Stimulated activated CD4-positive, alpha-beta T cell treated with anti-CD3 and anti-CD28 coated beads, Interleukin-15, amount 100 ng/mL, for 48 hours (primary cell): ENCODE measurements at places on chromosomes 3 and 15.

DNA sequence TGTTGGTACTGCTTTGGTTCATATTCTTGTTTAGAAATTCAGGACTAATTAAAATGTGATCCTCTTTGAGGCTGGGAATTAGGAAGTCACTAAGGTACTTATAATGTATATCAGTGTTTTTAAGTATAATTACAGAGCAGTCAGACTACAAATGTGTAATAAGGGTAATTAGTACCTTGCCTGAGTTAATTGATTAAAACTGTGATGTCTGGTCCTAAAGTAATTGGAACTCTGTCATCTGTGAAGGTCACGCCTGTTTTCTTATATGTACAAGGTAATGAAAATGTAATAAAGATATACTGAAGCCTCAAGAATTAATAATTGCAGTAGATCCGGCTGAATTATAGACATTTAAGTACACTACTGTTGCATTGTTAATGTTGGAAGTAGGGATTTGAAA lies 32.8 kb downstream of the RIOX2 start:
- no peak for DNase-seq

GRCh38 chr3:178584722-178585380 lies 48.6 kb downstream of the KCNMB2 start:
- no peak for DNase-seq

GRCh38 chr3:166123088-166123487 lies 285.9 kb upstream of the BCHE start:
- no peak for DNase-seq

DNA sequence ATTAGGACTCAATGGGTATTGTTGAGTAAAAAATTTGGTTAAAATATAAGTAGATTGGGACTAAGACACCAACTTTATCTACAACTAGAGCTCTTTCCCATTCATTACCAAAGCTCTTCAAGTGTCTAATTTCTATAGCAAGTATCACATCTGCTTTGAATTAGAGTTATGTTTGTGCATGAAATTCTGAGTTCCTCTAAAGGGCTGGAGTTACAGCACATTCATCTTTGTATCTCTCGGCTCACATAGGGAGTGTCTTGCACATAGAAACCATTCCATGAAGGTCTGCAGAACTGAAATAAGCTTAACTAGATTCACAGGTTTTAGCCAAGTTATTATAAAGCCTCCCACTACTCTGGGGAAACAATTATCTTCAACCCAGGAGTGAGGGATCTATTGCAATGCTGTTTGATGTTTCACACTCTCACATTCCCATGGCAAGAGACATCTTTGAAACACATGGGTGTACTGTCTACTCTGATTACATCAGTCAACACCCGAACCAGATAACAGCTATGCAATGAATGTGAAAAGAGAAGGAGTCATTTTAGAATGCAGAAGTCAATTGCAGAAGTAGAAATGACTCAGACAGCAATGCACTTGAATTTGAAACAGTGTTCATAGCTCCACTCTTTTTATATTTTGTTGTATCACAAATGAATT lies 93.1 kb upstream of the KBTBD8 start:
- DNase-seq, result no peak

- DNase-seq, result no peak
Measured at GRCh38 chr3:115693868-115694267, 70.6 kb downstream of the GAP43 start.

DNA sequence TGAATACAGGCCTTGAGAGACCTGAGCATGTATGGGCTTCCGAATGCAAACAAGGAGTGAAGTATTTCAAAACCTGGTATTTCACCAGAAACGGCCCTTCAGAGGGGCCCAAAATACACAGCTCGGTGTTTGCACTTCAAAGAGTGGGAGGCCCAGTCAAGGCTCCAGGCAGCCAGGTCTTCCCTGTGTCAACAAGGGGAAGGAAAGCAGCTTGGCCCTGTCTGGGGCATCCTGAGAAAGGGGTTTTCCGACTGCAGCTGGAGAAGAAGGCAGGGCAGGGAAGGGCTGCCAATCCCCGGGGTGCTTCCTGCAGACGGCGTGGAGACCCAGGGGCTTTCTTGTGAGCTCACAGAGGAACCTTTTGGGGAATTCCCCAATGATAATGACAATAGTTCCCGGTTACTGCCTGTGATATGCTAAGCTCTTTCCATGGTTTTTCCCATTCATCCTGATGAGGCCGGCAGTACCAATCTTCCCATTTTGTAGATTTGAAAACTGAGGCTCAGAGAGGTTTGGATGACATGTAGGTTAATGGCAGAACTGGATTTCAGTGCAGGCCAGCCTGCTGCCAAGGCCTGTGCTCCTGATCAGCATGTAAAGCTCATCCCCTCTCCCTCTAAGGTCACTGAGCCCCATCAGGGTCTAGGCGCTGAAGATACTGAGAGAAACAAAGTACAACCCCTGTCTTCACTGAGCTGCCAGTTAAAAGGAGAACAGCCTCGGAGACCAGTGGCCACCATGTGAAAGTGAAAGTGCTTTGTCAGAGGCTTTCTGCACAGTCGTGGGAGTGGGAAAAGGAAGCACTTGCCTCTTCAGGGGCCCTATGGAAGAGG lies 43.0 kb upstream of the TLE3 start:
- no peak for DNase-seq

DNA sequence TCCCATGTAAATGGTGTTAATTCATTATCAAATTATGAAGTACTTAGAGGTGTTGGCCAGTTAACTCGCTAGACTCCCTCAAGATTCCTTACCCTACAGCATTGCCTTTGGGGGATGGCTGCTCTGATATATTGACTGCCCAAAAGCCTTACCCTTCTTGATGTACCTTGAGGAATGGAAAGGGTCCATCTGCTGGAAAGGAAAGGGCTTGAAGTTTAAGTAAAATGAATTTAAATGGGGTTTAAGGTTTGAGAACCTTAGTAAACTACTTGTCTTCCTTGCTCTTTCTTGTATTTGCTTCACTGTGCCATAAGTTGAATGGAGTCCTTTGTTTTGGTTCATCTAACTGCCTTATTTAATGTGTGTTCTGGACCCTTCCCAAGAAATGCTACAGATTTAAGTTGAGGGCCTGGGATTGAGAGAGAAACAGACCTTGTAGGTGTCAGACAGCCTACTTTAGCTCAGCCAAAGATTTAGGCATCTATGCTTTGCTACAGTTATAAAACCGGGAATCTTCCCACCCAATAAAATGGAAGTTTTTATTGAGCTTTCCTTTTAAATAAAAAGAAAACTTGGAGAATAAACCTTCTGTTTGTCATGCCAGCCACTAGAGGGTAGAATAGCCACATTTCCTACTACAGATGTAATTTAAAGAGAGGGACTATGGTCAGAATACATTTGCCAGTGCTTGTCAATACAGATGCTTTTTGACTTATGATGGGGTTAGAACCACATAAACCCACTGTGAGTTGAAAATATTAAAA lies 25.3 kb downstream of the CMSS1 start:
- no peak for DNase-seq

DNA sequence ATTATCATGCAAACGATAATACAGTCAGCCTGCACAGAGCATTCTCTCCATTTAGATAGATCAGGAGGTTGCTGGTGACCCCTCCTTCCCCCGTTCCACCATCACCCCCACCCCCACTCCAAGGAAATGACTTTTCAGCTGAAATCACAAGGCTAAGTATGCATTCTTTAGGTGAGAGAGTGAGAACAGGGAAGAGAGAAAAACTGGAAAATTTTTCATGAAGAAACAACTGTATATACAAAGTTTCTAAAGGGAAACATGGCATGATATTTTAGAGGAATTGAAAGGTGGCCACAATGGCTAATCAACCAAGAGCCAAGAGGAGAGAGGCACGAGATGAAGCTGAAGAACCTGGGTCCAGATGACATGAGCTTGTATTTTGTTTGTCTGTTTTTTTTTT lies 22.2 kb downstream of the BCL2A1 start:
- DNase-seq, result no peak

GRCh38 chr3:50551681-50552435 lies 15.7 kb downstream of the C3orf18 start:
- DNase-seq, result no peak

DNA sequence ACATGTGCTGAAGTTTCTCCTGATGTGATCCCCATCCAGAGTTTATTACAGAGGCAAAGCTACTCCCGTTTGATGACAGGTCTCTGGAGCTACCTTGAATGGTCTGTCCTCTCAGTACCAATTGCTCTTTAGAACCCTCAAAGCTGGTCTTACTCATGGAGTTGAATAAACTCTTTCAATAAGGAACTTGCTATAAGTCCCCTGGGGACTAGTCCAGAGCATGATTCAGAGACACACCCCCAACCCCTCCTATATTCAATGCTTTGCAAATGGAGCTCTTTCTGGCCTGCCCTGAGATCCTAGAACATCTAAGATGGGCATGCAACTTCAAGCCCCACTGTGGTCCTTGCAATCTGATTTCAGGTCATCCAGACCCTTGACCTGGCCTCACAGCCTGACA lies 23.9 kb upstream of the TPM1 start:
- DNase-seq, result no peak

- no peak for DNase-seq
Measured at GRCh38 chr3:48614044-48614443, 4.6 kb upstream of the UQCRC1 start.

DNA sequence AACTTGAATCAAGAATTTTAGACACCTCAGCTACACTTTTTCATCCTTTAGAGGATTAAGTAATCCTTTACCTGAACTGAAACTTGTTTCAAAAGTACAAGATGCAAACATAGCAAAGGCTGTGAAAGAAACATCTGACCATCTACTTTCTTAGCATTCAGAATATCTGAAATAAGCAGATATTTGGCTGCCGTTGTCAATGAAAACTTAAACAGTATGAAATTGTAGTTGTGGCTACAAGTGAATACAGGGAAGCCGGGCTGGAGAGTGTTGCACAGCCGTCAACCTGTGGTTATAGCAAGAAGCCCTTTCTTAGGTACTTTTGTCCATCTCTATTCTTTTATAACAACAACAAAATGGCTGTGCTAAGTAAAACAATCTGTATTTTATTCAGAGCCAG lies 6.9 kb upstream of the CX3CR1 start:
- DNase-seq, result no peak

GRCh38 chr3:148331081-148331846 lies 366.4 kb upstream of the AGTR1 start:
- no peak for DNase-seq

- no peak for DNase-seq
Measured at GRCh38 chr15:50260969-50261496, 4.5 kb downstream of the HDC start.

DNA sequence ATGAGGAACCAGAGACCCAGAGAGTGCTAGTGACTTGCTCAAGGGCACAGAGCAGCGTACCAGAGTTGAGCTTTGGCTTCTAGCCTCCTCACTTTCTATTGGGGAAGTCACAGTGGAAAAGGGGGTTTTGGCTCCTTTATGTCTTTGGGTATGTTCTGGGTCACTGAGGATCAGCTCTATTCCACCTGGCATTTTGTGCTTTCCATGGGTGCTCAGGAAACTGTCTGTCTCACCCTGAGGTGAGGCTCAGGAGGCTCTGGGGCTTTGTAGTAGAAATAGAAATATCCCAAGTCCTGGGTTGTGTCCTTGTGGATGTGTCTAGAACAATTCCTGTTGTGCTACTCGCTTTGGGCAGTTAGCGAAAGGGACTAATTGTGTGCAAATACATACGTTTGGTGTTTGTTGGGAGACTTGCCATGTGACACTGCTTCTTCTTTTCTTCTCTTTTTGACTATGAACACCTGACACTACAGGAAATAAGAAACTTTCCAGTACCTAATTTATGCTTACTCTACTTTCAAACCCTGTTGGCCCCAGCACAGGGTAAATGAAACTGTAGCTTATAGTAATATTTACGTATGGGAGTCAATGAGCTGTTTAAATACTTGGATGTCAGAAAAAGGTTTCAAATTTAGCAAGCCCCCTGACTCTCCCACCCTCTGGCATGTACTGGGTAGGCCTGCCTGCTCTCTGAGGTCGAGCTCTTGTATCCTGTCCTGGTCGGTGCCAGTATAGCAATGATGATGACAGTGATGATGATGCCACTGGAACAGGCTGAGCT lies 35.6 kb downstream of the SMAD3 start:
- DNase-seq, result peak; percentile 71

GRCh38 chr3:152434142-152434541 lies 165.4 kb downstream of the MBNL1 start:
- no peak for DNase-seq

DNA sequence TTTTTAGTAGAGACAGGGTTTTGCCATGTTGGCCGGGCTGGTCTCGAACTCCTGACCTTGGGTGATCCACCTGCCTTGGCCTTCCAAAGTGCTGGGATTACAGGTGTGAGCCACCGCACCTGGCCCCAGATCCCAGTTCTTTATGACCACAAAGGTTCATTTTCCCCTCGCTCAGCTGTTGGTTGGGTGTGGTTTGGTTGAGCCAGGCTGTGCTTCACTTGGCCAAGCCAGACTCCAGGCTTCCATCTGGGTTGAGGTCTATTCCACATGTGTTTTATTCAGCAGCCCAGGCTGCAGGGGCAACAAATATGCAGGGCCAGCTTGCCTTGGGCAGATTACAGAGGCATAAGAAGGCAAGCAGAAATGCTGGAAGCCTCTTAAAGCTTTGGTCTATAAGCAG lies 13.7 kb downstream of the CGNL1 start:
- no peak for DNase-seq

- no peak for DNase-seq
Measured at GRCh38 chr3:60660026-60660425, 591.2 kb downstream of the FHIT start.

GRCh38 chr3:190036631-190037030 lies 84.1 kb downstream of the P3H2 start:
- no peak for DNase-seq

- DNase-seq, result no peak
Measured at GRCh38 chr3:79264892-79265291, 502.9 kb downstream of the ROBO1 start.

DNA sequence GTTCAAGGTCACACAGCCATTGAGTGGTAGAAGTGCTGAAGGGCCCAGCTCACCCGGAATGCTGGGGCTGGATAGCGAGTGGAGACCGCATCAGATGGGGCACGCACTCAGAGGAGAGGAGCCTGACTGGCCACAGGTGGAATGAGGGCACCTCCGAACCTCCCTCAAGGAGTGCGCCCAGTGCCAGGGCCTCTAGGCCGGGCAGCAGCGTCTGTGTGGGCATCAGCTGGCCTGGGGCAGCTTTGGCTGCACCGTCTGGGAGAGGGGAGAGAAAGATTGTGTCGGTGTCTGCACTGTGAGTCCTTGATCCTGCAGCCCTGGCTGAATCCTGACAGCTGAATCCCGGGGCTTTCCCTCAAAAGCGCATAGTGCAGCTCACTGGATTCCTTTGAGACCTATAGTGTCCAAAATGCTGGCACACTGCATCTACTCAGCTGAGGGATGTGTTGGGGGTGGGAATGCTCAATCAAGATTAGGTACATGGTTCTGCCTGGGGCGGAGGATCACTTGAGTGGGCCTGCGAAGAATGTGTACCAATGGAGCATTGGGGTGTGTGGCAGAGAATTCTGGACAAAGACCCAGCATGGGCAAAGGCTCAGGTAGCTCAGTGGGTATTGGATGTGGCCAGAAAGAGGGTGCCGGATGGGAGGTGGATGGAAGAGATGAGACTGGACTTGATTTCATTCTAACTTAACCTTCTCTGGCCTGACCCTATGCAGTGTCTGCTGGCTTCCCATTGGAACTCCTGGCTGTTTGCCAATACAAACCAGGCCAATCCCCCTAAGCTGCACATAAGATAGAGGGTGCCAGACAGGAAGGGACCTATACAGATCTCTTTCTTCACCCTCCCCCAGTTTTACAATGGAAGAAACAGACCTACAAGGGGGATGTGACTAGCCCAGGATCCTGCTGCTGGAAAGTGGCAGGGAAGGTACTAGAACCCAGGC lies 950 bp downstream of the ANKDD1A start:
- no peak for DNase-seq
